ENCODE measurements at places on chromosomes 2 and 18.

DNA sequence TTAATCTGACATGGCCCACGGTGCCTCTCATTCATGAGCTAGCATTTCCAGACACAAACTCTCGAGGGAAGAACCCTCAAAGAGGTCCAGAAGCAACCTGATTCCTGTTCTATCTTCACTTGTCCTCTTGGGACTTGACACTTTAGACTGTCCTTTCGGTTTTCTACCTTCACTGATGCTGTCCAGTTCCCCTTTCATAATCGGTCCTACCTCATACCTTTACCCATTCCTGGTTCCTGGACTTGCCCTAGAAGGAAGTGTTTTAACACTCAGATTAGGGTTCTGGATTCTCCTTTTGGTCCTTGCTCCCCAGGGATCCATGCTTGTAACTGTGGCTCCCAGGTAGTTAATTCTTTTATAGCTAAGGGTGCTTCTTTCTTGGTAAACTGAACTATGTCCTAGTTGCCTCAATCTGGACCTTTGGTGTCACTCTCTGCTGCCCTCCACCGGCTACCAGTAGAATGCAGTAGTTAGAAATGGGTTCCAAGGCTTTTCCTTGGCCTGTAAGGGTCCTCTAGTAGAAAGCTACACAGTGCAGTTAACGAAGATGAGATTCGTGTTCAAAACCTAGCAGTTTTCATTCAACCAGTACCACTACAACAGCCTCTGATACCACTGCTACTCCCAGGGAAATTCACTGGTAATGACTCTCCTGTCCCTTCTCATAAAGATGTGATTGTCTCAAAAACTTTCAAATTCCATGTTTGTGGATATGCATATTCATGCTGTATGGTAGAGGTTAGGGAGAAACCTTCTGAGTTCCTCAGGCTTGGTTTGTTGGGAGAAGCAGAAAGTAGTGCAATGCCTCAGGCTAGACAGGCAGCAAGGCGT lies 178.1 kb upstream of the CYP26B1 start:
- no peaks in the 10 kb centered on the region for H3K27me3 ChIP-seq
- no peaks in the 10 kb centered on the region for H3K36me3 ChIP-seq
- no peak overlapping the region for H3K27ac ChIP-seq
- no peak for DNase-seq
- H3K4me3 ChIP-seq, result no peak overlapping the region
- no peaks in the 10 kb centered on the region for H3K4me1 ChIP-seq

GRCh38 chr2:129907256-129907998 lies 72.0 kb upstream of the RAB6C start:
- no peak overlapping the region for H3K4me3 ChIP-seq
- no peaks in the 10 kb centered on the region for H3K27me3 ChIP-seq
- no peaks in the 10 kb centered on the region for H3K4me1 ChIP-seq
- no peak overlapping the region for H3K27ac ChIP-seq
- no peaks in the 10 kb centered on the region for H3K36me3 ChIP-seq

DNA sequence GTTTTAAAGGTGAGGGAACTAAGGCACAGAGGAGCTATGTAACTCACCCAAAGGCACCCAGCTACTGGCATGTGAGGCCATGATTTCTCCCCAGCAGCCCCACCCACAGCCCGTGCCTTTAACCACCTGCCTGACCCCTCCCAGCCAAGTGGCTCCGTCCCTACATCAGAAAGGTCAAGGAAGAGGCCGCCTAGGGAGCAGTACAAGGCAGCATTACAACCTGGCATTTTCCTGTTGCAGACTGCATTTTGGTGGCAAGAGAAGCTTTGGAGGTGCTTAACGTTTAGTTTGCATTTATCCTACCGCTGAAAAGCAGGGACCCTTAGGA lies 17.5 kb downstream of the STEAP3 start:
- DNase-seq, result no peak
- no peaks in the 10 kb centered on the region for H3K36me3 ChIP-seq
- H3K4me3 ChIP-seq, result no peak overlapping the region
- no peak overlapping the region for H3K27ac ChIP-seq
- no peaks in the 10 kb centered on the region for H3K4me1 ChIP-seq

DNA sequence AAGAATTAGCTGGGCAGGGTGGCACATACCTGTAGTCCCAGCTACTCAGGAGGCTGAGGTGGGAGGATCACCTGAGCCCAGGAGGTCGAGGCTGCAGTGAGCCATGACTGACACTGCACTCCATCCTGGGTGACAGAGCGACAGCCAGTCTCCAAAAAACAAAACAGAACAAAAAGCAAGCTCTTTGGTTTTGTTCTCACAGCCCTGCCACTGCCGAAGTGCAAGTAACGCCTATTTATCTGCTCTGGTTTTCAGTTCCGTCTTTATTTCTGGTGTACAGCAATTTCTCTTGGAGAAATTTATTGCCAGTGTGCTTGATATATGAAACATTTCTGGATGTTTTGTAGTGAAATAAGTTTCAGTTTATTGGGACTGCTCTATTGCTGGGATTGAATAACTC lies 61.9 kb downstream of the RAB10 start:
- H3K27me3 ChIP-seq, result no peaks in the 10 kb centered on the region
- no peaks in the 10 kb centered on the region for H3K4me1 ChIP-seq
- no peaks in the 10 kb centered on the region for H3K36me3 ChIP-seq
- DNase-seq, result no peak
- H3K27ac ChIP-seq, result no peak overlapping the region

DNA sequence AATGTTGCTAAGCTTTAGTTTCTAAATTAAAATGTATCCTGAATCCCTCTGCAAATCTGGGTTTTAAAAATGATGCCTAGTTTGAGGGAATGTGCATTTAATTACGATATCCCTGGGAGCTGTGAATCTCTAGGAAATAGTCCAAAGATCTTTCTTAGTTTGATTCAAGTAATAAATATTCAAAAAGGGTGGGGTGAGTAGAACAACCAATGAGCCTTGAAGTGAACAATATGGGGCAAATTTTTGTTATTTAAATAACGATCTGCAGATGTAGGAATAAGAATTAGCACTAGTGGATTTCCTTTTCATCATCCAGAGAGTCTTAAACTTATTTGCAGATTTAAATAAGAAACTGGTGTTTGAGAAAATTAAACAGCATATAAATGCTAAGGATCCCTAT lies 106.3 kb downstream of the ACVR1 start:
- no peaks in the 10 kb centered on the region for H3K4me1 ChIP-seq
- H3K36me3 ChIP-seq, result peaks cover 5% of the 10 kb centered on the region
- no peaks in the 10 kb centered on the region for H3K27me3 ChIP-seq
- no peak for DNase-seq

- no peaks in the 10 kb centered on the region for H3K27me3 ChIP-seq
- no peak overlapping the region for H3K4me3 ChIP-seq
- H3K27ac ChIP-seq, result no peak overlapping the region
- no peaks in the 10 kb centered on the region for H3K36me3 ChIP-seq
- no peak for DNase-seq
- H3K4me1 ChIP-seq, result no peaks in the 10 kb centered on the region
Measured at GRCh38 chr2:154914561-154914960, 216.1 kb downstream of the KCNJ3 start.

GRCh38 chr2:72513011-72513410 lies 312.8 kb downstream of the EXOC6B start:
- H3K4me3 ChIP-seq, result no peak overlapping the region
- H3K27me3 ChIP-seq, result no peaks in the 10 kb centered on the region
- H3K27ac ChIP-seq, result no peak overlapping the region
- no peaks in the 10 kb centered on the region for H3K4me1 ChIP-seq
- no peak for DNase-seq

DNA sequence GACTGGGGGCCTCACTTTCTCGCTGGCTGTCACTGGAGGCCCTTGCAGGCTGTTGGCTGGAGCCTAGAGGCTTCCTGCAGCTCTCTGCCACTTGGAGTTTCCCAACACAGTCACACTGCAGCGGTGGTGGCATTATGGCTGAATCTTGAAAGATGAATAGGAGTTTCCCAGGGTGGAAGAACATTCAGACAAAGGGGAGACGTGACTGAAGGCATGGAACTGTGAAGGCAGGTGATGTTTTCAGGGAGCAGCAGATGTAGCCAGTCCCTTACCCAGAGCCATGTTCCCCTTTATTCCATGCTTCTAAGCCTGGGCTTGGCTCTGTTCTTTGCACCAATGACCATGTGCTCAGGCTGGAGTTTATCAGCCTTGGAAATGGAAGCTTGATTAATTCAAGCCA lies 106.7 kb upstream of the BOD1L2 start:
- H3K4me3 ChIP-seq, result no peak overlapping the region
- DNase-seq, result no peak
- H3K4me1 ChIP-seq, result no peaks in the 10 kb centered on the region
- no peaks in the 10 kb centered on the region for H3K27me3 ChIP-seq
- no peaks in the 10 kb centered on the region for H3K36me3 ChIP-seq

DNA sequence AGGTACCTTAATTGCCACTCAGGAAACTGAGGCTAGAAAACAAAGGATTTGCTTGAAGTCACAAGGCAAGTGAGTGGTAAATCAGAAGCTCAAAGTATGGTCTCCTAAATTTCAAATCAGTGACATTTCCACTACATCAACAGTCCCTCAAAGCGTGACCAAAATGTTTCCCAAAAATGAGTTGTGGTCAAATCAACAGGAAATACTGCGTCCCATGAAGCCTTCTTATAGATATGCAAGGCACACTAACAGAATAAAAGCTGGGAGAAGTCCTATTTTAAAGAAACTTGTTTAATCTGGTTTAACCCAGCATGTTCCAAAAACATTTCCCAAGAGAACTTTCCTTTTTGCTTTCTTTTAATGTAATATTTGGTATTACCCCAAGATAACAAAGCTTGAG lies 249.4 kb downstream of the EXOC6B start:
- no peak overlapping the region for H3K4me3 ChIP-seq
- H3K27me3 ChIP-seq, result no peaks in the 10 kb centered on the region
- H3K4me1 ChIP-seq, result no peaks in the 10 kb centered on the region

- H3K27me3 ChIP-seq, result peaks cover 32% of the 10 kb centered on the region
- peaks cover 4% of the 10 kb centered on the region for H3K4me1 ChIP-seq
- DNase-seq, result no peak
- no peaks in the 10 kb centered on the region for H3K36me3 ChIP-seq
Measured at GRCh38 chr2:110113961-110114591, 1.5 kb downstream of the MALL start.

GRCh38 chr18:52953387-52953786 lies 613.4 kb downstream of the DCC start:
- no peaks in the 10 kb centered on the region for H3K4me1 ChIP-seq
- no peak overlapping the region for H3K27ac ChIP-seq
- no peak overlapping the region for H3K4me3 ChIP-seq
- DNase-seq, result no peak
- no peaks in the 10 kb centered on the region for H3K36me3 ChIP-seq

DNA sequence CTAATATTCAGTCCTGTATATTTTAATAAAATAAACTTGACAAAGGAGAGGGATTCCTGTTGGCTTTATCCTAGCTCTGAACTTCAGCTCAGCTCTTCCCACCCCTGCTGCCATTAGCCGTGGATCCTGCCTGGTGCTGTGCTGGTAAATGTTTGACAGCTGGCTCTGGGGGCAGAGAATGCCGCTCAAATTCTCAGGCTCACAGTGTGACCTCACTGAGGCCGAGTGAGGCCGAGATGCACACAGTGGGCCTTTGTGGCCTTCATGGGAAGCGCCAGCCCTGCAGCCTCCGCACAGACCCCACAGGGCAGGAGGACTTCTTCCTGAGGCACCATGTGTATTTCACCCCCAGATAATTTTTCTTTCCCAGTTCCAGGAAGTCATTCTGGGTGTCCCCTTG lies 16.5 kb upstream of the FAHD2A start:
- no peaks in the 10 kb centered on the region for H3K36me3 ChIP-seq
- peak; percentile 19 for DNase-seq
- no peak overlapping the region for H3K27ac ChIP-seq
- H3K27me3 ChIP-seq, result no peaks in the 10 kb centered on the region
- no peak overlapping the region for H3K4me3 ChIP-seq
